ENCODE measurements at places on chromosomes 1 and 21.

DNA sequence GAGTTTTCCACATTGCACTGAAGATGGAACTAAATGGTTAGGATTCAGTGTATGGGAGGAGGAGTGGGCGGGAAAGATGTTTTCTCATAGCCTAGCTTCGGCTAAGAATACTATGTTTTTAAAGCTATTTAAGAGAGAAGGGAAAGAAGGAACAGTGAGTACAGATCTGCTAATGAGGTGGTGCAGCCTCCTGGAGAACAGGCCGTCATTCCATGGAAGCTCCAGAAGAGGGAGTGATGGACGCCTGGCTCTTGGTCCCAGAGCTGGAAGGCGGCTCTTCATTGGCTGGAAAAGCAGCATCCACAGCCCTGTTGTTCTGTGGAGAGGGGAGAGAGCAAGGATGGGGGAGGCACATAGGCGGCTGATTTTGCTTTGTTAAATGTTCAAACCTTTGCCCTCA lies 6.9 kb downstream of the CAMK1G start:
- DNase-seq, result no peak

- no peak for DNase-seq
Measured at GRCh38 chr1:180927348-180927747, 14.7 kb downstream of the KIAA1614 start.

DNA sequence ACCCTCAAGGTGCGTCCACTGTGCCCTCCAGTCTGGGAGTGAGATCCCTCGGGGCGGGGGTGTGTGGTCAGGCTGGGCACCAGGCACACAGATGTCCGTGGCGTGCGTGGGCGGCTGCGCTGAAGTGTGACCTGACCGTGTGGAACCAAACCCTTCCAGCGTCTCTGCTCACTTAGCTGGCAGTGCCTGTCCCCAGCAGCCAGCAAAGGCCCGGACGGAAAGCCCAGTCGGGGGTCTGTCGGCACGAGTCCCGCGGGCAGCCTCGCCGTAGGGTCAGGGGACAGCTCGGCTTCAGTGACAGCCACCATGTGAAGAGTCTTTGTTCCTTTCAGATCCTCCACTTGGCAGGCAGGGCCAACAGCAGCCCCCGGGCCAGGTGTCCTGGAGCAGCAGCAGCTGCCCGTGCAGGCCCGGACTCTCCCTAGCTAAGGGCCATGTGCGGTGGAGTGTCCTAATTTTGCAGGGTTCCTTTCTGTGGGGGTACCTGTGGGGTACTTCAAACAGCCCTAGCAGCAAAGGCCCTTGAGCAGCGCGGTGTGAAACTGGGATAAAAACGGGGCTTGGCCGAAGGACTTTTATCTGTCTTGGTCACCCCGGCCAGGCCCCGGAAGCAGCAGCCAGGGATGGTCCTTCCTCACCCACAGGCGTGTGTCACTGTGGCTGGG lies 11.6 kb downstream of the TTLL10 start:
- DNase-seq, result no peak

- no peak for DNase-seq
Measured at GRCh38 chr1:153697191-153698019, 18.9 kb downstream of the NPR1 start.

DNA sequence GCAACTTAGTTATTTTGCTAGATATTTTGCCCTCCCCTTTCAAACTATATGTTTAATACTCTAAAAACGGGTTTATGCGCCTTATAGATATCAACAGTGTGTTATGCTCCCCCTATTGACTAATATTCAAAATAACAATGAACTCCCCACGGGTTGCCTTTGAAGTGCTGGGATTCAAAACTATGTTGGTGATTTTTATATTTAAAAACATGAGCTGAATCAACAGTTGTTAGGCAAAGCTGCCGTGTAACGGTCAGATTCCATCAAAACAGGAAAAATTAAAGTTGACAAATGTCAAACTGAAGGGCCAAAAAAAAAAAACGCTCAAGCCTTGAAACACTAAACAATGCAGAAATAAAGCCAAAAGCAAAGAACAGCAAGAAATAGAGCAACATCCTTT lies 2.5 kb downstream of the TGFBR3 start:
- DNase-seq, result no peak

GRCh38 chr1:149936992-149937705 lies 470 bp upstream of the MTMR11 start:
- DNase-seq, result no peak

DNA sequence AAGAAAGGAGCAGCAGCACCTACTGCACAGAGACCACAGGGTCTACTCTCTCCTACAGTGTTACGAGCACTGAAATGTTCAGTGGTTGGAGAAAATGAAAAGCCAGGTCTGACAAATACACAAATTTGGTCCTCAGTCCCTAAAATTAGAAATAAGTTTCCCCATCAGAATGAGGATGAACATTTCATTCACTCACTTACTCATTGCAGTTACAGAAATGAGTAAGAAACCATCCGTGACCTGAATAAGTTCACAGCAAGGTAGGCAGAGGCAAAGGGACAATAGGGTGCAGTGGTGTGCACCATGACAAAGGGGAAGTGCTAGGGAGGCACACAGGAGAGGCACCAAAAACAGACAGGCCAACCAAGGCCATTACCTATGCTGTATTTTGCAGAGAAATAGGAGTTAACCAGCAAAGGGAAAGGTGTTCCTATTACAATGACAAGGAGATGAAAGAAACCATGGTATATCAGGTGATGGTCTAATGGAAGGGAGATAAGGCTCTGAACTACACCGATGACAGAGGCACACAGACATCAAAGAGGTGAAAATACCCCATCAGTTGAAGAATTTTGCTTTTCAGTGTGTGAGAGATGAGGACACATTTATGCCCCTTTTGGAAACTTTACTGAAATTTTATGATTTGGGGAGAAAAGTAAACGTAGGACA lies 29.4 kb downstream of the VAV3 start:
- DNase-seq, result peak; percentile 68

- DNase-seq, result no peak
Measured at GRCh38 chr1:178267646-178268094, 173.8 kb downstream of the RASAL2 start.

Measured in activated naive CD8-positive, alpha-beta T cell treated with anti-CD3 and anti-CD28 coated beads for 36 hours (primary cell).